ENCODE measurements at places on chromosomes 16 and 17. TPM values are rescaled to one million over a fixed set of nuclear protein-coding genes. Genes with fewer than 3 reads are reported as not detected.

DNA sequence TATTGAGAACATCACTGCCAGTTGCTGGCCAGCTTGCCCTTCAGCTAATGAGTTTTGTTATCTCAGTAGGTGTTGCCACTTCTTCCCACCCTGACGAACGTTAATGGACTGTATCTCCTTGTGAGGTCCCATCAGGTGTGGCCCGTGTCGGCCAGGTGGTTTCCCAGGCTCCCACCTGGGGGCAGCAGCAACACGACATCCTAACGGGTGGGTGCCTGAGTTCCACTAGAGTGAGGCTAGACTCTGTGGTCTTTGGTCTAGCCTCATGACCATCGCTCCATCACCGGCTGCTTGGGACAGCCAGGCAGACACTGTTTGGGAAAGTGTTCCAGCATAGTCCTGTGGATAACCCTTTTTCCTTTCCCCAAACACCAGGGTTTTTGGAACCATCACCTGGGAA, 45.6 kb upstream of the LCMT1 start:
- DNase-seq, result no peak

- DNase-seq, result no peak
Observed at GRCh38 chr16:13014476-13014875, 113.1 kb downstream of the SHISA9 start.

GRCh38 chr16:80804526-80805383, at the start of gene CDYL2:
Gene CDYL2 (minus strand): TSS chr16:80804598. CDS start chr16:80804173, 425 bp downstream.
- peak; percentile 75 for DNase-seq

DNA sequence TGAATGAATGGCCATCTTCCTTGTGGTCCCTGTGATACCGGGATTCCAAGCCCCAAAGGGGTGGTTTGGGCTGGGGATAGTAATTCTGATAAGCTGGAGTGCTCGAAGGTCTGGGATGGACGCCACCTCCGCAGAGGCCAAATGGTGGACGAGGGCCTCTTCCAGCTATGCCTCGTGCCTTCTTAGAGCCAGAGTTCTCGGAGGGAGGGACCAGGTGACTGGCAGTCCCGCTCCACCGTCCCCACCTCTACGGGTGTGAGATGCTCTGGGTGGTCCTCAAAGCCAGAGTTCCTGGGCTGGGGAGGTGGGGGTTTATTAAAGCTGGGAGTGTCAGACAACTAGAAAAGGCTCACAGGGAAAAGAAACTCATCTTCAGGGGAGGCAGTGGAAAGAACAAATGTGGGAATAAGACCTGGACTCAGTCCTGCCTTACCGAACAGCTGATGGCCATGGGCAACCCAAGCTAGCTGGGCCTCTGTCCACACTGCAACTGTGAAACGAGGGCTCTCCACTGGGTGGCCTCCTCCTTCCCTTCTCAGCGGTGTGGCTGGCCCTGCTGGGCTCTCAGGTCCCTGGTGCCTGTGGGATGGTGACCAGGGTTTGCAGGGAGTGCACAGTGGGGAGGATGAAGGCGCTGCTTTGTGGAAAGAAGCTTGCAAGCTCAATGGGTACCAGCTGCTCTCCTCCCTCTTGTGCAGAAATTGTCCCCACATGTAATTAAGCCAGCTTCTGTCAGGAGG, 75.2 kb downstream of the N4BP1 start:
- DNase-seq, result no peak

DNA sequence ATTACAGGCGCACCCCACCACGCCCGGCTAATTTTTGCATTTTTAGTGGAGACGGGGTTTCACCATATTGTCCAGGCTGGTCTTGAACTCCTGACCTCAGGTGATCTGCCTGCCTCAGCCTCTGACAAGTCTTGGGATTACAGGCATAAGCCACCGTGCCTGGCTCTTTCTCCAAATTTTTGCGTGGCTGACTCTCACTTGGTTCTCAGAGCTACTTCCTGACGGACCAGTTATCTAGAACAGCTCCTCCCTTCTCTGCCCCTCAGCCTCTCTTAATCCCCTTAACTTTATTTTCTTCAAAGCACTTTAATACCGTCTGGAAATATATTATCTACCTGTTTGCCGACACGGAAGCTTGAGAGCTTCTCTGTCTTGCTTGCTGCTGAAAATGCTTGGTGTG, 4.2 kb downstream of the YPEL2 start:
- no peak for DNase-seq

GRCh38 chr16:69477546-69477945, 53.1 kb downstream of the CYB5B start:
- no peak for DNase-seq

GRCh38 chr17:30093463-30094147, 23.0 kb upstream of the NSRP1 start:
- no peak for DNase-seq

GRCh38 chr17:55159251-55159650, 105.5 kb upstream of the HLF start:
- no peak for DNase-seq

GRCh38 chr17:72287586-72287985, 166.8 kb downstream of the SOX9 start:
- DNase-seq, result no peak

- DNase-seq, result no peak
Observed at GRCh38 chr17:63550817-63551639, 751 bp downstream of the DCAF7 start.

DNA sequence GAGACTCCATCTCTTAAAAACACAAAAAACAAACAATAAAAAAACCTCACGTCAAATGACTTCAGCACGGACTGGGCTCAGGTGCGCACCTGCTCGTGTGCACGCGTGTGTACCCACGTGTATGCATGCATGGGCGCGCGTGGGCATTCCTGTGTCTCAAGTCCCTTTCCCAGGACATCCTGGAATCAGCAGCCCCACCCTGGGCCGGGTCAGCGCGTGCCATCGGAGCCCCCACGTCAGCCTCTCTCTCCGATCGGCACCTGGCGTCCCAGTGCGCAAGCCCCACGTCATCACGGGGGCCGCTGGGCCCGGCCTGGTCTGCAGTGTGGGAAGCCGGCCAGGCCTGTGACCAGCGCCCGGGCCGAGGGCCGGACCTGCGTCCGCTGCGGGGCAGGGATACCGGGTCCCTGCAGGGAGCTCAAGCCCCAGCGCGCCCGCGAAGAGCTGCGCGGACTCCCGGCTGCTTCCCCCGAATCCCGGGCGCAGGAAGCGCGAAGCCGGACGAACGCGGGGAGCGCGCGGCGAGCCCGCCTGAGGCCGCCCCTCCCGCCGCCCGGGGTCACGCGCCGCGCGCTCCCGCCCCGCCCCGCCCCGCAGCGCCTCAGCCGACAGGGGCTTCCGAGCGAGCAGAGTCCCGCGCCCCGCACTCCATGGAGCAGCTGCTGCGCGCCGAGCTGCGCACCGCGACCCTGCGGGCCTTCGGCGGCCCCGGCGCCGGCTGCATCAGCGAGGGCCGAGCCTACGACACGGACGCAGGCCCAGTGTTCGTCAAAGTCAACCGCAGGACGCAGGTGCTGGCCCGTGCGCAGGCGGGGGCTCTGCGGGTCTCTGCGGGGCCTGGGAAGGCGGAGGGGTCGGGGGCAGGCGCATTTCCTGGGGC, at the start of gene FN3K:
TSS of gene FN3K (plus strand) at position 629 of the 880 bp plus-strand sequence. CDS start at position 651, 22 bp downstream.
- DNase-seq, result peak; percentile 81

DNA sequence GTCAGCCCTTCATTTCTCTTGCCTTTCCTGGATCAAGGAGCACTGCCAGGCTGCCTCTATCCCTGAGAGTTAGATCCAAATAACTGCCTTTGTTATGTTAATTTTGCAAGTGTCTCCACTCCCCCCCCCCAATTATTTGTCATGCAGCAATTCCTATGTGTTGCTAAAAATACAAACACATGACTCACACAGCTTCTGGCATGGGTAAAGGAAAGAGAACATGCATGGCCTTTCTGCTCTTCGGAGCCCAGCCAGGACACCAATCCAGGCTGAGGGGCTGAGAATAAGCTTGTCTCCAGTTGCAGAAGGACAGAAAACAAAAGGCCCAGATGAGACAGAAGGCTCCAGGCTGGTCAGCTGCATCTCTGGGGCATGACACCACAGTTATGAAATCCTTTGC, 148.0 kb upstream of the TNRC6C start:
- DNase-seq, result no peak

DNA sequence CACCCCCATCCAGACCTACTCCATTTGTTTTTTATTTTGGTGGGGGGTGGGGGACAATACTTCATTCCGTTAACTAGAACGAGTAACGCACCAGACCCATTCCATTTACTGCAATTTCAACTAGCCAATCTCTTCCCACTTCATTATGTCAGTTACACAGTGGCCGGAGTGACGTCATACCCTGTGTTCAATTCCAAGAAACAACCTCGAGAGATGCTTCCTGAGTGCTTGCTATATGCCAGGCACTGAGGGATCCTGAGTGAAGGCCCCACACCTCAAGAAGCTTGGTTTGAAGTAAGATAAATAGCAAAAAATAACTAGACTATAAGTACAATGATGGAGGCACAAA, 9.1 kb upstream of the SIAH1 start:
- no peak for DNase-seq

- peak; percentile 77 for DNase-seq
Observed at GRCh38 chr17:42459256-42459800, 650 bp downstream of the ATP6V0A1 start.

DNA sequence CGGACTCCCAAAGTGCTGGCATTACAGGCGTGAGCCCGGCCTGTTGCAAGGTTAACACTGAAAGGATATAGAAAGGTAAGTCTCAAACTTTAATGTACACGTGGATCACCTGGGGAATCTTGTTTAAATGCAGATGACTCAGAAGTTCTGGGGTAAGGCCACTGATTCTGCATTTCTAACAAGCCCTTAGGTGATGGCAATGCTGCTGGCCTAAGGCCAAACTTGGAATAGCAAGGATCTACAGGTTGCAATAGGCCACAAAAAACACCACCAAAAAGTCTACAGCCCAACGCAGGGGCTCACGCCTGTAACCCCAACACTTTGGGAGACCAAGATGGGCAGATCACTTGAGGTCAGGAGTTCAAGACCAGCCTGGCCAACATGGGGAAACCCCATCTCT, 4.2 kb downstream of the CMTM4 start:
- no peak for DNase-seq

DNA sequence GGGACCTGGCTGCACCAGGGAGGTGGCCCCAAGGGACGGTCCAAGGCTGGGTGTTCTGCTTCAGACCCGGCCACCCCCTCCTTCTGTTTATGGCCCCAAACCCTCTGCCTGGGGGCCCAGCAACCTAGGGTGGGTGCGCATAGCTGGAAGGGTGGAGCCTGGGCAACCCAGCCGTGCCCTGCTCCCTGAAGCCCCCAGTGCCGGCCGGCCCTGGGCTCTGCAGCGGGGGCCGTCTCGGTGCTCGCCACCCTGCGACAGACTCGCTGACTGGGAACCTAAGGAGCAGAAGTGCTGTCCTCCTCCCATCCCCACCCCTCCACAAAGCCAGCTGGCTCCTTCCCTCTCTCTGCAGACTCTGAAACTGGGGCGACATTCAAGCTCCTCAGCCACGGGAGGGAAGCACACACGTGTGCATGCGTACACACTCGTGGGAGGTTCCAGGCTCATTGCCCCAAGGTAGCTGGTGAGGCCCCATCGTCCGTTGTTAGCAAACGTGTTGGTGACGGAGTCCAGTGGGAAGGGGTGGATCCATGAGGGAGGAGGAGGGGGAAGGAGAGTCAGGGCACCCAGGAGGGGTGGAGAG, 43.4 kb downstream of the ENGASE start:
- no peak for DNase-seq

DNA sequence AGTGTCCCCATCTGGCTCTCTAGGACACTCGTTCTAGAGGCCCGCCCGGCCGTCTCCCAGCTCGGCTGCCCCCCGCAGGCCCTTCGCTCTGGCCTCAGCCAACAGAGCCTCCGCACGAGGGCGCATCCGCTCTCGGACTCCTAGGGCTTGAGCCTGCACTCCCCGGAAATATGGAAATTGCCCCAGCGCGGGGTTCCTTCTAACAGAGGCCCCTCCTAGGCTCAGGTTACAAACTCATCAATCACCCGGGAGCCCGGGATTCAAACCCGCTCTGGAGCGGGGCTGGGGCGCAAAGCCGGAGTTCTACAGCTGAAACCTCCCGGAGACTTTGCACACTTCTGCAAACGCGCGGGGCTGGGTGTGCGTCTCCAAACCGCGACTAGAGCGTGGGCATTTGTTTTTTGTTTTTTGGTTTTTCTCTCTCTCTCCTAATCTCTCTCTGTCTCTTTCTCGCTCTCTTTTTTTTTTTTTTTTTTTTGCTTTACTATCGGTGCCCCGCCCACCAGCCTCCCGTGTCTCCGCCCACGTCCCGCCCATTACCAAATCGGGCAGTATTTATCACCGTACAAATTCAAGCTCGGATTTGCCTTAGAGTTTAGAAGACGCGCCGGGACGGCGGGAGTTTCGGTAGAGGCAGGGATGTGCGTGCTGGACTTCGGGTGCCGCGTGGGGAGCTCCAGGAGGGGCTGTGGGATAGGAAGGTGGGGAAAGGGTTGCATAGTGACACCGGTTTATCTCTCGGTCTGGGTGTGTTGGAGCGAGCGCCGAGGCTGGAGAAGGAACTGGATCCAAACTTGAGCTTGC, 2.4 kb upstream of the FOXL1 start:
- peak; percentile 89 for DNase-seq

- DNase-seq, result peak; percentile 81
Observed at GRCh38 chr17:42288803-42289610, 709 bp downstream of the STAT5A start.

GRCh38 chr16:57821149-57821971, 19.1 kb upstream of the KIFC3 start:
- no peak for DNase-seq

- no peak for DNase-seq
Observed at GRCh38 chr17:65185668-65186382, 48.7 kb downstream of the RGS9 start.

TMEM11 gene
- 35.3 TPM for total RNA-seq

PLA2G10 gene
- not detected for total RNA-seq

LRRC59 gene
- 24.5 TPM for total RNA-seq

OTOP3 gene
- not detected for total RNA-seq

TBC1D3E gene
- total RNA-seq, result not detected

EMP2 gene
- total RNA-seq, result 110 TPM

WNT9B gene
- total RNA-seq, result not detected

NTN1 gene
- total RNA-seq, result 24.5 TPM

PLCD3 gene
- total RNA-seq, result 200 TPM

NTN3 gene
- 0.19 TPM for total RNA-seq

SLFN14 gene
- not detected for total RNA-seq
